Lung (tissue), 17 donors: ENCODE measurements at places on chromosomes 5 and 9.

GRCh38 chr9:71628247-71628646, 140.1 kb downstream of the CEMIP2 start:
- DNase-seq: no peak

- DNase-seq: no peak
Observed at GRCh38 chr9:107707915-107708441, 218.4 kb upstream of the KLF4 start.

- no peak for DNase-seq
Observed at GRCh38 chr5:115558388-115558956, 13.9 kb upstream of the FEM1C start.

DNA sequence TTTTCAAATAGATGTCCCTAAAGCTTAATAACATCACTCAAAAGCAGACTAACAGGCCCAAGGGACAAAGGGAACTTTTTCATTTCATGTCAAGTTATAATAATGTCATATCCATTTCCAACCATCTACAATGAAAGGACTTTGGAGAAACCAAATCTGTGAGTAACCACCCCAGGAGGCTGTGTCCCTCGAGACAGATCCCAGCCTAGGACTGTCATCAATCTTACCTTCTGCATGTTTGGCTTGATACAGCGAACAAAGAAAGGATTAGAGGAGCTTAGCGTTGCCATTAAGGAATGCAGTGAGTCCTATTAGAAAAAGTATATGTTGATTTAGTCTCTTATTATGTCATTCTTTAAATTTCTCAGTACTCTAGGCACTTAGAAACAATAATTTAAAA, 137.8 kb upstream of the RETREG1 start:
- no peak for DNase-seq

DNA sequence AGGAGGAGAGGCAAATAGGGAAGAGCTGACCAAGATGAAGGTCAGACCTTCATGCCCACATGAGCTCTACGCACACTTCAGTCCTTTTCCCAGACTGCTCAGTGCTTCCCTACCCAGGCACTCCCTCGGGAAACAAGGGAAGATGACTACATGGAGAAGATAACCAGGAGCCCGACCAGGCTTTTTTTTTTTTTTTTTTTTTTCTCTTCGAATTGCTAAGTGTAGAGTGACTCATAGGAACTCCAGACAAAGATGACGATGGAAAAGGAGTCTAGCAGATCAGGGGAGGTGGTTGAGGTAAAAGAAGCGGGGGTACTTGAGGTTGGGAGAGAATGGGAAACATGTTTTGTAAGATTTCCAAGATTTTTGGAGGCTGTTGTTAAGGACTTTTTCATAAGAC, 526.1 kb downstream of the BNC2 start:
- no peak for DNase-seq

GRCh38 chr9:136597141-136597885, 51.5 kb upstream of the NOTCH1 start:
- no peak for DNase-seq
